ENCODE measurements at places on chromosomes 16 and 17.

DNA sequence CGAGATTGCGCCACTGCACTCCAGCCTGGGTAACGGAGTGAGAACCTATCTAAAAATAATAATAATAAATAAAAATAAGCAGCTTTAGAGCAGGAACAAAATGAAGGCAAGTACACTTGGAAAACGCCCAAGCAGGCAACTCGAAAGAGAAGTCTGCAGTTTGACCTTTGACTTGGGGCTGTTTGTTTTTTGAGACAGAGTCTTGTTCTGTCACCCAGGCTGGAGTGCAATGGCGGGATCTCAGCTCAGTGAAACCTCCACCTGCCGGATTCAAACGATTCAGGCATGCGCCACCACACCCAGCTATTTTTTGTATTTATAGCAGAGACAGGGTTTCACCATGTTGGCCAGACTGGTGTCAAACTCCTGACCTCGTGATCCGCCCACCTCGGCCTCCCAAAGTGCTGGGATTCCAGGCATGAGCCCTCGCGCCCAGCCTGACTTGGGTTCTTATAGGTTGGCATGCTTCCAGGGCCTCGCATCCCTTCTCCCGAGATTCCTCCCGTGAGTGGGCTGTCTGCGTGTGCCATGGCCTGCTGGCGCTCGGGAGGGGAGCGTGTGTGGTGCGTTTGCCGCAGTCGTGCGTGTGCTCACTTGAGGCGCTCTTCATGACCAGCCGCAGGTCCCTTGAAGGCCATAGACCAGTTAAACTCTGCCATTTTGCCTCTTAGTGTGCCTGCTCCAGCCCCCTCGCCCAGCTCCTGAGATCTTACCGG, 18.4 kb upstream of the UBE2I start:
- no peak for DNase-seq

GRCh38 chr17:79801156-79802038, 4.5 kb upstream of the CBX8 start:
- DNase-seq, result no peak

- DNase-seq, result no peak
Observed at GRCh38 chr17:27333410-27333980, 39.6 kb downstream of the WSB1 start.

DNA sequence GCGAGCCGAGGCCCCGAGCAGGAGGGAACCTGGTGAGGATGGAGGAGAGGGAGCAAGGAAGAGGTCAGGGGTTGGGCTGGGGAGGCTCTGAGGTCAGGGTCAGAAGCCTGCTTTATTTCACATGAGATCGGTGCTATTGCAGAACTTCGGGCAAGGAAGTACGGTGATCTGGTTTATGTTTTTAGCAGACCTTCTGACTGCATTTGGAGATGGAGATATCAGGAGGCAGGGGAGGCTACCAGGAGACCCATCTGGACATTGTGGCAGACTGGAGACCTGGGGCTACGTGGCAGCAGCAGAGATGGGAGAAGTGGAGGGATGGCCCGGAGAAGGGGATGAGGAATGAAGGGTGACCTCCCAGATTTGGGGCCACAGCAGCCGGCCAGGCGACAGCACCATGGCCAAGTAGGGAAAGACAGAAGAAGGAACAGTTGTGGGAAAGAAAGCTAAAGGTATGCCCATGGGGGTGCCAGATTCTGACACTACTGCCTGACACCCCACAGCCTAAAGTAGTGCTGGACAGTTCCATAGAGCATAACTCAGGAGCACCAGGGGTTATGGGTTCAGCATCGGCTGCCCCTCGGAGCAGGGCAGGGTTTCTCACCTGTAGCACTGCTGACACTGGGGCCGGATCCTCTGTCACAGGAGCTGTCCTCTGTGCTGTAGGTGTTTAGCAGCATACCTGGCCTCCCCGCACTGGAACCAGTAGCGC, 7.4 kb downstream of the CACNG4 start:
- DNase-seq, result no peak

DNA sequence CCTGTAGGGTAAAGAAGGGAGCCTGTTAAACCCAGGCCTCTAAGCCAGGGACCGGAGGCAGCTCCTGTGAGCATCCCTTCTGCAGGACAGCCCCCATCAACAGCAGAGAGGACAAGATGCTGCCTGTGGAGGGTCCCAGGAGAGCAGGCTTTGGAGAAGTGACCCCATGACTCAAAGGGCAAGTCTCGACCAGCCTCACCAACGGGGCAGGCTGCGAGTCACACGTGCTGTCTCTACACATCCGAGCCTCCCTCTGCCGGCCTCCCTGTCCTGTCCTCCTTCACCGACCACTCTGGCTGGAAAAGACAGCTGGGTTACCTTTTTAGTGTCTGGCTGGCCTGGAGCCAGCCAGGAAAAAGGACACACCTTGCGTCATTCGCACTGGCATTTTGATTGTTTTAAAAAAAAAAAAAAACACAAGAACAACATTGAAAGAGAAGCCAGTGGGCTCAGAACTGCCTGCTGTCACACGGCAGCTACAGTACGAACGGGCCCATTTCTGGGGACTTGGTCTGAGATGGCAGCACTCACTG, 74.5 kb upstream of the RCVRN start:
- no peak for DNase-seq

GRCh38 chr17:49513044-49513395, 17.9 kb downstream of the NGFR start:
- no peak for DNase-seq

DNA sequence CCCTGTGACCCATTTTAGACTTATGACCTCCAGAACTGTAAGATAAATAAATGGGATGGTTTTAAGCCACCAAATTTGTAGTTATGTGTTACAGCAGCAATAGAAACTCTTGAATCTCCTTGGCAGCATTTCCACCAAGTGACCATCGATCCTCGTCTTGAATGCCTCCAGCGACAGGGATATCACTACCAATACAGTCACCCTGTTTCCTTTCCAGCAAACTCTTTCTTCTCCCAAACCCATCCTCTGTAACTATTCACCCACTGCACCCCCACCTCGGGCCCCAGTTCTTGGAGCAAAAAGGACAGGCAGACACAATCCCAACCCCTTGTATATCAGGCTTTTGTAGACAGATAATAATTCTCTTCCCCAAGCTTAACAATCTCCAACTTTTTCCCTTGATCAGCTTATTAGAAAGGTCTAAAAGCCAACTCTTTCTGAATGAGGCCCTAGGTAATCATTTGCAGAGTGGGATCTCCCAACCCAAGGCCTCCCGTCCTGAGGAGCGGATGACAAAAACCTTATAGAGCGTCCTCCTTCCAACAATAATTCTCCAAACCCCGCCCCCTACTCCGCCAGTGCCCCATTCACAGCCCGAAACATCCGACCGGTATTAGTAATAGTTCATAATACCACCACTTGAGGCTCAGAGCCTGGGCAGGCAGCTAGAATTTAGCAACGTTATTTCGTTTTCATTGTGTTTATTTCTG, 14.7 kb upstream of the PLLP start:
- DNase-seq, result peak; percentile 4

DNA sequence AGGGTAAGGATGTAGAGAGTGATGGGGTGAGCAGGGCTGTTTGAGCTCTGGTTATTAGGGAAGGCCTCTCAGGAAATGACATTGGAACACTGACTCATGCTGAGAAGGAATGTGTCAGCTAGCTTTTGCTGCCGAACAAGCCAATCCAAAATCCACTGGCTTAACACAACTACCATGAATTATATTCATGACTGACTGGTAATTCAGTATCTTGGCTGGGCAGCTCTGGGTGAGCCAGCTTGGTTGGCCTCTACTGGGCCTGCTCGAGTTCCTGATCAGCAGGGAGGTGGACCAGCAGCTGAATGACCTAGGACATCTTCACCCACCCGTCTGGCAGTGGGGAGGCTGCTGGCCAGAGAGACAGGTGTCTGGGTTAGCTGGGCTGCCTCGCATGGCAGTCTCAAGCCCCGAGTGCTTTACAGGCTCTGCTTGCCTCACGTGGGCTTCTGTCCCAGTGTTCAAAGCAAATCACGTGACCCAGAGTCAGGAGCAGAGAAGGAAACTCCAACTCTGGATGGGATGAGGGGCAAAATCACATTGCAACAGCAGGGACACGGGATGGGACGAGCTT, 209.4 kb downstream of the KATNIP start:
- DNase-seq, result no peak

DNA sequence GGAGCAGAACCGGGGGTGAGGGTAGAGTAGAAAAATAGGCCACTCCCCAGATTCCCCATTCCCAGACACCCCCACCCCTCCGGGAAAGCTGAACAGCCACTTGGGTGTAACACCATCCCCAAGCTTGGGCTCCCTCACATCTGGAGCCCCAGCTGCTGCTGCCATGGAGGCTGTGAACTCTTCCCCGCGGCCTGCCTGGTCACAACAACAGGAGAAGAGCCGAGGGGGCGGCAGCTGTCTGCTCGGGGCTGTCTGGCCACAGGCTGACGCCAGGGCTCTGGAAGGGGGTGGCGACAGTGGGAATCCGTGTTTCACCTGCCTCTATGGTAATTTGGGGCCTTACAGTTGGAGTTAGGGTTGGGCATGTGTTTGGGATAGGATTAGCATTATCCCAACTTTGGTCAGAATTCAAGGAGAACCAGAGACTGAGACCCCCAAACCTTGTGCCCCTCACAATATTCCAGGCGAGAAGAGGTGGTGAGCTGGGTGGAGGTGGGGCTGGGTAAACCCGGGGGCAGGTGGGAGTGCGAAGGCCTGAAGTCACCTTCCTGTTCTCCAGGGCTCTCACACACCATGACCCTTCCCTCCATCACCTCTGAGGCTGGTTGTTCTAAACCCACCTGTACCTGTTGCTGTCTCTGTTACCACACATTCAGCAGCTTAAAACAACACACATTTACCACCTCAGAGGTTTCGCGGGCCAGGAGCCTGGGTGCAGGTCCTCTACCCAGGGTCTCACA, 29.7 kb upstream of the NXPH3 start:
- DNase-seq, result no peak

DNA sequence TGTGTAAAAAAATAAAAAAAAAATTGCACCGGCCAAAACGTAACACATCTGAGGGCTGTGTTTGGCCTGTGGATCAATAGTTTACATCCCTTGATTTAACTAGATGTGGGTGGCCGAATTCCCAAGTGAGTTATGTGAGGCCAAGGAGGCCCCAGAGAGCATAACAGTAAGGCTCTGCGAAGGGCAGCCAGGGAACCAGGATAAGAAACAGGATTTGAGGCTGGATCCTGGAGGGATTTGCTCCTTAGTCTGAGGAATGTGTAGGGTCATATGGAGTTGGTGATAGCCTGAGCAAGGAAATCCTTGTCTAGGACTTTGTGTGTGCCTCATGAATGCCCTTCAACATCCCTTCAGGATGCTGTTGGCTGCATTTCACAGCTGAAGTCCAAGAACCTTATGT, 2.0 kb downstream of the PHKG2 start:
- DNase-seq, result no peak

GRCh38 chr16:50025537-50025931, 509 bp downstream of the CNEP1R1 start:
- no peak for DNase-seq

GRCh38 chr17:16888413-16889087, 83.4 kb downstream of the TNFRSF13B start:
- no peak for DNase-seq

DNA sequence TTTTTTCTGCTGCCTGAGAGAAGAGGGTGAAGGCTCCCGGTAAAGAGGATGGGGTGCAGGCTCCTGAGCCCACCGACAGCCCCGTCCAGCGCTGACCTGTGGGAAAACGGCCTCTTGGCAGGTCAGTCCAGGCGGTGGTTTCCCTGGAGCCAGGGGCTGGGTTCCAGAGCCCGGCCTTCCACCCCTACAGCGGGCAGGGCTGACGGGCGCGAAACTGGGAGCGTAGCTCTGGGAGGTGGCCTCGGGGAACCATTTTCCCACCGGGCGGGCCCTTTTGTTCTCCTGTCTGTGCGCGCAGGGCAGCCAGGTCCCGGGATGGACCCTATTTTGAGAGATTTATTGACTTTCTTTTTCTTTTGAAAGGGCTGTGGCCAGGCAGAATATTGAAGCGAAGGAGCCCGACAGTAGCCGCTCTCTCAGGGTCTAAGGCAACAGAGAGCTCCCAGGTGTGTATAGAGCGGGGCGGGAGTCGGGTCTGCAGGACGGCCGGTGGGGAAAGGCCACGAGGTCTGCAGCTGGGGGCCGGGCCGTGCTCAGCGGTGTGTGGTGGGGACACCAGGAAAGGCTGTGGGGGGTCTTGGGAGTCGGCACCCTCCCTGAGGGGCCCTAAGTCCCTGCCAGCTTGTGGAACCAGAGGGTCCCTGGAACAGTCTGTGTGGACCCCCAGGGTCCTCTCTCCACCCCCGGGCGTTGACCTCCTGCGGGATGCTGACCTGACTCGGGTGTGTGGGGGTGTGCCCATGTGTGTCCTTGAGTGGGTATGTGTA, 32.3 kb downstream of the METRNL start:
- DNase-seq, result no peak

- DNase-seq, result no peak
Observed at GRCh38 chr16:89164436-89164835, 7.1 kb upstream of the CDH15 start.

GRCh38 chr17:47875011-47875985, 20.7 kb upstream of the SP2 start:
- DNase-seq, result no peak

GRCh38 chr16:85903559-85903958, 4.6 kb downstream of the IRF8 start:
- no peak for DNase-seq

DNA sequence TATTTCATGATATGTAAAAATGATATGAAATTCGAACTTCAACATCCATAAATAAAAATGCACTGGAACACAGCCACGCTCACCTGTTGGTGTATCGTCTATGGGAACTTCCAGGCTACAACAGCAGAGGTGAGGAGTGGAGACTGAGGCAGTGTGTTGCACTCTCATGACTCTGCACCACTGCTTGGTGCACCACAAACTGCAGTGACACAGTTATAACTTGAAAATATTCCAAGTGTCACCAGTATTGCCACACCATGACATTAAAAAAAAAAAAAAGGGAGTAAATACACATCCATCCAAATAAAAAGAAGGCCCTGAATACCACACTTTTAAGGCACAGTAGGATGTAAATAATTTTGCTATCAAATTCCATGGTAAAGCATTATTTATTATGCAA, 34.4 kb downstream of the GNA13 start:
- no peak for DNase-seq

GRCh38 chr16:28317040-28317880, 24.9 kb downstream of the SBK1 start:
- DNase-seq, result peak; percentile 60

GRCh38 chr17:3049705-3050295, 13.6 kb downstream of the OR1D5 start:
- no peak for DNase-seq

GRCh38 chr16:48523415-48524204, 86.4 kb downstream of the N4BP1 start:
- DNase-seq, result no peak

DNA sequence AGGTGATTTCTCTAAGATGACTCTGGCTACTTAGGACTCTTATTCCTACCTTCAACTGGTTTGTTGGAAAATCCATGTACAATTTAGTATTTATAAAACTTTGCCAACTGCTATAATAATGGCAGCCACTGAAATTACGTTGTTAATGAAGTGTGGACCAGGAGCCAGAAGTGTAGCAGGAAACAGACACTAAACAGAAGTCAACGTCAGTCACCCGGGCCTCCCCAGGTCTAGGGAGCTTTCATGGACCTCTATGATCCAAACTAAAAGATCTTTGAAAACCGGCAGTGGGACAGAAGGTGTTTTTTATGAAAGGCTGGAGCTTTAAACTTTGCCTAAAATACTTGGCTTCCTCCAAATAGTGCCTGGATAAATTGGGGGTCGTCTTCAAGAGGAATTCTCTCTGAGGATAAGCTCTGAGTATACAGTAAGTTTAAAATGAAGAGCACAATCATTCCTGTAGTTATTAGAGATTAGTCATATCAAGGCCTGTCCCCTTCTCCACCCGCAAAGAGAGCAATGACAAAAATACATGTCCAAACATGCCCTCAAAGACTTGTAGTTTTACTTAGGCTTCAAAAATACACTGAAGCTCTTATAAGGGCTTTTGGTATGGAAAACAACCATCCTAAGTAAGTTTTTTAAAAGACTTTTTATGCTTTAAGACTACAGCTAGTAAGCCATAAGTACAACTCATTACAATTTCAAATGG, 34.6 kb downstream of the DCUN1D3 start:
- DNase-seq, result no peak
